Glutamatergic neuron (in vitro differentiated cells): ENCODE measurements at places on chromosomes 1 and 21. TPM values are rescaled to one million over a fixed set of nuclear protein-coding genes. Genes with fewer than 3 reads are reported as not detected.

C4BPA gene
- total RNA-seq: not detected

HSD17B7 gene
- 38.7 TPM for total RNA-seq

GRCh38 chr1:226953175-226953800 lies 13.2 kb downstream of the COQ8A start:
- no peak for DNase-seq

- DNase-seq: no peak
Measured at GRCh38 chr1:1780598-1781525, 2.6 kb upstream of the NADK start.
